ENCODE measurements at places on chromosomes 7 and 10. TPM values are rescaled to one million over a fixed set of nuclear protein-coding genes. Genes with fewer than 3 reads are reported as not detected.

GRCh38 chr7:96686305-96686704 is 23.3 kb downstream of the SEM1 start:
- DNase-seq = no peak

DNA sequence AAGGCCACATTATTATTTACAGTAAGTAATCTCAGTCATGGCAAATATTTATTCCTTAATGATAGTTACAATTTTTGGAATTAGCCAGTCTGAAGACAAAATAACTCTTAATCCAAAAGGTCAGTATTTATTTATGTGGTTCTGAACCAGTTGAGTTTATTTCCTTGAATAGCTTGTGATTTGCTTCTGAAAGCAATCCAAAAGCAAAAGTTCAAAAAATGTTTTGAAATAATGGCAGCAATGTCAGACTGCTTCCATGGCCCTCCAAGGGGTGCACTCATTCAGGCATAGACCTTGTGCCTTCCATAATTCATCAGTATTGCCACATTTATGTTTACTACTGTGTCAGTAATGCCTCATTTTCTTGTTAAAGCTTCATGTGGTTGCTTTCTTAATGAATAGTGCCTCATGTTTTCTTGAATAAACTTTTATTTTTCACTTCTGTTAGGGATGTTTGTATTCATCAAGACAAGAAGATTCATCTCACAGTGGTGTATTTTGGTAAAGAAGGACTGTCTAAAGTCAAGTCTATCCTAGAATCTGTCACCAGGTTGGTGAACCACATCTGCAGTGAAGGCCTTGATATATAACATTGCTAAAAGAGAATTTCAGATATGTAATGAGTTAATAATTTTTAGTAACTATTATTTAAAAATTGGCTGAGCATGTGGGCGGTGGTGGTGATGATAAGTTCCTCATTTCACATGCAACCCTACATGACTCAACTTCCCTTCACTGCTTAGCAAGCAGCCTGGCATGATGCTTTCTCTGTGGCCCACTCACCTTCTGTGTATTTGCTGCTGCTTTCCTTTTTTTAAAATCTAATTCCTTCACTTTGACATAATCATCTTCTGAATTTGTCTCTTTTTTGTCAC is 22.0 kb downstream of the CSGALNACT2 start:
- DNase-seq = peak; percentile 57

GRCh38 chr7:19853261-19853832 is 79.9 kb upstream of the TMEM196 start:
- no peak for DNase-seq

DNA sequence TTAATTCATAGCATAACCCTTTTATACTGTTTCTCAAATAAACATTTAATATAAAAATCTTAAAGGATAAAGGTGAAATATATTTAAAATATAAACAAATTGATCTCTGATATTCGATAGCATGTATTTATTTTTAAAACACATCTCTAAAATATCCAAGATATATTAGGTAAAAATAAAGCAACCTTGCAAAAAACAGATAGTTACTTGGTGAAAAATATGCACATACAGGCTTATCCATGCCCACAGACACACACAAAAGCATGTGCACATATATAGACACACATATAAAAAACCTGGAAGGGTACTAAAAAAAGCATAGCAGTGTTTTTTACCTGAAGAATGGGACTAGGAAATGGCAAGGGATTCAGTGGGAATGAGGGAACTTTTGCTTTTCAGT is 19.8 kb downstream of the POT1 start:
- no peak for DNase-seq

GRCh38 chr10:6301488-6302075 is 98.8 kb downstream of the PFKFB3 start:
- DNase-seq = no peak

DNA sequence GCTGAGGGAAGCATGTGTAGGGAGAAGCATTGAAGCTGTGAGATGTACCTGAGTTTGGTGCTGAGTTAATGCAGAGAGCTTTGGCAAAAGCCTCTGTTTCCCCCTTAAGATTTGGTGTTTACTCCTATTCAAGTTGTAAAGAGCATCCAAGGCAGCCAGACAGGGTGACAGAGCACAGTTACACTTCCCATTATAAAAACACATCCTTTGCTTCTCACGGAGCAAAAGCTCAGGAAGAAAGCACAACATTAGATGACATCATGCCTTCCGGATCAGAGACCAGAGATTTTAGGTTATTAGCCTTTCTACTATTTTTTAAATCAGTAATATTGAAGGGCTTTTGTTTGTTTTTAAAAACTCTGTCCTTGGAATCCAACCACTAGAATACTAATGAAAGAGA is 182.9 kb downstream of the DOCK4 start:
- DNase-seq = no peak

DNA sequence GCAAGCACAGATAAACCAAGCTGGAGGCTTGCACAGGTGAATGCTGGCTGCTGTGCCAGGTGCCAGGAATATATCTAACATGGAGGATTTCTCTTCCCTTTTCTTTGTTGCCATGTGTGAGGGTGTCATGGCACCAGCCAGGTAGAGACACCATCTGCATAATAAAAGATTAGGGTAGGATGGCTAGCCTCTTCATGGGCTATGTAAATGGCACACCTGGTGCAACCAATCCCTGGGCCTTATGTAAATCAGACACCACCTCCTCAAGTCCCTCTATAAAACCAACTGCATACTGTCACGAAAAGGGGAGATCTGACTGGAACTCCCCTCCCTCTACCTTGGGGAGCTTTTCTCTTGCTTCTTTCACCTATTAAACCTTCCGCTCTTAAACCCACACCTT is 322.5 kb upstream of the POM121L12 start:
- no peak for DNase-seq

- DNase-seq = no peak
Observed at GRCh38 chr10:87503886-87504285, 807 bp upstream of the MINPP1 start.

DNA sequence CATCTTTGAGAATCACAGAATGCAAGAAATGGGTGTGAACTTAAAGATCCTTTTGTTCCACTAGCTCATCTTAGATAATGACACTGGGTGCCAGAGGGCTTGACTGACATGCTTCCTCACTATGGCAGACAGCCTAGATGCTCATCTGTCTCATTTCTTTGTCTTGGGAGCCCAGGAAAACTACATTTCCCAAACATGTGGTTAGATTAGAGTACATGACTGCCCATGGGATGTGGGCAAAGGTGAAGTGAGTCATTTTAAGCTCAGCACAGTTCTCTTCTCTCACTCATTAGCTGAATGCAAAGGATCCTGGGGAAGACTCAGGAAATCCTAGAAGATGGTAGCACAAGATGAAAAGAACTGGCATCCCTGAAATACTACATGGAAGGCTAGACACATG is 32.5 kb upstream of the TBX20 start:
- DNase-seq = no peak

- no peak for DNase-seq
Observed at GRCh38 chr7:27585781-27586447, 76.8 kb downstream of the HIBADH start.

- no peak for DNase-seq
Observed at GRCh38 chr7:82562716-82563404, 119.3 kb upstream of the CACNA2D1 start.

DNA sequence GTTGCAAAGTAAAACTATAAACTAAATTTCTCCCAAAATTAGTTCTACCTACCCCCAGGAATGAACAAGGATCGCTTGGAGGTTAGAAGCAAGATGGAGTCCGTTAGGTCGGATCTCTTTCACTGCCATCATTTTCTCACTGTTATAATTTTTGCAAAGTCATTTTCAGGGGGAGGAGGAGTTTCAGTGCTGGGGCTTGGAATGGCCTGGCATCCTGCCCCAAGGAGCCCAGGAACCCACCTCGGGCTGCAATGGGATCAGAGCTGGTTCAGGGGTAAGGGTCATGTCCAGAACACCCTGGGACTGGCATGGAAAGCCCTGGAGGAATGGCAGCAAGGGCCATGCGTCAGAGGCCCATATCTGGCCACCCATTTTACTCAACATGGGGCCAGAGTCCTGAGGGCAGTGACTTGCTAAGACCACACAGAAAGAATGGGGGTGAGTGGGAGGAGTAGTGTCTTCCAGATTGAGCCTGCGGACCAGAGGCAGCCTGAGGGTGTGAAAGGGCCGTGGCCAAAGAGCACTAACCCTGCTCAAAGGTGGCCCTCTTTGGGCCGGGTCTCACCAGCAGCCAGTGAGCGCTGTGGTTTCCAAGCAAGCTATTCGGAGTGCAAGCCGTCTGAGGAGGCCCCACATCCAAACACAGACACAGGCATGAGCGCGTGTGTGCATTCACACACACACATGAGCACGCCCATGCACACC is 31.8 kb downstream of the GPRIN2 start:
- peak; percentile 4 for DNase-seq

- no peak for DNase-seq
Observed at GRCh38 chr7:135206941-135207391, 4.4 kb downstream of the WDR91 start.

DNA sequence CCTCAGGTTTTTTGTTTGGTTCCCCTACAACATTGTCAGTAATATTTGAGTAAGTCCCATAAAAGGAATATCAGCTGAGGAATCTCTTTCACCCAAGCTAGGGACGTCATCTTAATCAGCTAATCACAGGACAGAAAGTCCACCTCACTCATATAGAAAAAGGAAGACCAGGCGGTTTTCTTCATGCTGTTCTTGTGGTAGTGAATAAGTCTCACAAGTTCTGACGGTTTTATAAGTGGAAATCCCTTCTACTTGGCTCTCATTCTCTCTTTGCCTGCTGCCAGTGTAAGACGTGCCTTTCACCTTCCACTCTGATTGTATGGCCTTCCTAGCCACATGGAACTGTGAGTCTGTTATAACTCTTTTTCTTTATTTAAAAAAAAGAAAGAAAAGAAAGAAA is 308.1 kb upstream of the PFKP start:
- DNase-seq = no peak

- no peak for DNase-seq
Observed at GRCh38 chr10:125006921-125007426, 65.1 kb downstream of the ZRANB1 start.

DNA sequence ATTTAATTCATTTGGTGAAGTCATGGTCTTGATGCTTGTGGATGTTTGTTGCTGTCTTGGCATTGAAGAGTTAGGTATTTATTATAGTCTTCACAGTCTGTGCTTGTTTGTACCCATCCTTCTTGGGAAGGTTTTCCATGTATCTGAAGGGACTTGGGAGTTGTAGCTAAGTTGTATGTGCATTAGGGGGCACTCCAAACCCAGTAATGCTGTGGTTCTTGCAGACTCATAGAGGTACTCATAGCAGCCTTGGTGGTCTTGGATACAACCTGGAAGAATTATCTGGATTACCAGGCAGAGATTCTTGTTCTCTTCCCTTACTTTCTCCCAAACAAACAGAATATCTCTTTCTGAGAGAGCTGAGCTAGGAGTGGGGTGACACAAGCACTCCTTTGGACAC is 93.2 kb downstream of the ADCYAP1R1 start:
- DNase-seq = no peak

GRCh38 chr7:75950111-75950681 is 35.2 kb downstream of the POR start:
- no peak for DNase-seq

DNA sequence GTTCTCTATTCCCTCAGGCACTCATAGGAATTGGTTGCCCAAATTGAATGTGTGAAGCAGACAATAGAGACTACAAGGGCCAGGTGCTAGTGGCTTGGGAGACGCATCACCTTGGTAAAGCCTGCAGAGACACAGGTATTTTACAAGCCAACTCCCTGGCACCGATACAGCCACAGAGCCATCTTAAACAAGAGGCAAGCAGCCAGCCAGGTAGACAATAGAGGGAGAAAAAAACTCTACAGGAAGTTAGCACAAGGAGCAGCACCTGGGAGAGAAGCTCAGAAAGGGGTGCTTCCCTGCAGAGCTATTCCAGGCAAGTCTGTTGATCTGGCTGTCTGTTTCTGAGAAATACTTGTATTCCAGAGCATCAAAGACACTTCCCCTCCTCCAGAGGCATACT is 43.0 kb upstream of the CDK1 start:
- no peak for DNase-seq

DNA sequence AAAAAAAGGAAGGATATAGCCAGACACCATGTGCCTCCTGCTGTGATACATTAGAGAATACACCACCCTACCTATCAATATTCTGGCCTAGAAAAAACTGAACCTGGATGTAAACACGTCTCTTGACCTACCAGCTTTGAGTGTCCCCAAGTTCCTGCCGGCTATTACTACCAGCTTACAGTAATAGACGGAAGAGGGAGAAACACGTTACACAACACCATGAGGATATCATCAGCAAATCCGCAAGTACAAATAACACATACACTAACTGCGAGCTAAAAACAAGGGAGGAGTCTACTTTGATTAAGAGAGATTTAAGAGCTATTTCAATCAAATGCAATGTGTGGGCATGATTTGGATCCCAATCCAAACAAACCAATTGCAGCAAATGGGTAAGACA is 113.0 kb downstream of the COL28A1 start:
- no peak for DNase-seq

DNA sequence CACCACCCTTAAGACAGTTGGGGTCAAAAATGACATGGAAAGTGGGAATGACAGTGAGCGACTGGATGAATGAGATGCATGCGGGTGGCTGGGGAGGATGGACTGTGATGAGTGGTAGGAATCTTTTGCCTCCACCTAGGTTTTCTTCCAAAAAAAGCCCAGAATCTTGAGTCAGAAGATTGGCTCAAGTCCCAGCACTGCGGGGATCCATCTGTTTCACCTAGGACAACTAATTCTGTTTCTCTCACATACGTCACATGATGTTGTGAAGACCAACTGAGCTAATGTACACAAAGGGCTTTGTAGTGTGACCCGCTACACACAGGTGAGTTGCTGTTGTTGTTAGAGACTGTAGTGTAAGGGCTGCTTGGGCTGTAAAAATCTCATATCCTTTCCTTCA is 58.5 kb upstream of the SLC35B4 start:
- no peak for DNase-seq

- DNase-seq = peak; percentile 75
Observed at GRCh38 chr7:107725138-107725740, 18.7 kb upstream of the CBLL1 start.

GRCh38 chr10:70312972-70313371 is 29.2 kb upstream of the NPFFR1 start:
- DNase-seq = no peak

- no peak for DNase-seq
Observed at GRCh38 chr10:122490268-122490667, 28.9 kb downstream of the HTRA1 start.

DNA sequence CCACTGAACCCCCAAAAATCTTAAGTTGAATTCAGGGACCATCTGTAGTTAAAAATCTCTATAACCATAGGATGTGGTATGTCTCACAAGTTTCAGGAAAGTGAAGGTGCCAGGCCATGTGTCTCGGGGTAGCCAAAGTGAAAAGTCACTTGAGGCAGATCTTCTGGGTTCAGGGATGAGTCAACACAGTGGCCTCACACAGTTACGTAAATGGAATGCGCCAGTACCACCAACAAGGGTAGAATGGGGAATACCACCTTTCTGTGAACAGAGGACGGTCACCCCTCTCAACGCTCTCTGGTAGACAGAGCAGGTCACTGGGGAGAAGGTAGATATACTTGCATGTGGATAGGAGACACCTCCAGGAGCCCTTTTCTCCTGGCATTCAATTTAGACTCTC is 71.4 kb downstream of the ELMO1 start:
- DNase-seq = peak; percentile 58

- peak; percentile 1 for DNase-seq
Observed at GRCh38 chr10:5545778-5546710, 21.3 kb downstream of the CALML3 start.

ADAM12 gene
- not detected for total RNA-seq

UTF1 gene
- not detected for total RNA-seq

BMPER gene
- total RNA-seq = not detected

ZKSCAN1 gene
- total RNA-seq = 67.9 TPM

CALML3 gene
- total RNA-seq = not detected

DRGX gene
- total RNA-seq = not detected

KIAA1549 gene
- 0.60 TPM for total RNA-seq

Data from activated naive CD4-positive, alpha-beta T cell treated with anti-CD3 and anti-CD28 coated beads for 36 hours (primary cell).